Body of pancreas (tissue), 4 donors: ENCODE measurements at places on chromosomes 3 and 15. TPM values are rescaled to one million over a fixed set of nuclear protein-coding genes. Genes with fewer than 3 reads are reported as not detected.

DNA sequence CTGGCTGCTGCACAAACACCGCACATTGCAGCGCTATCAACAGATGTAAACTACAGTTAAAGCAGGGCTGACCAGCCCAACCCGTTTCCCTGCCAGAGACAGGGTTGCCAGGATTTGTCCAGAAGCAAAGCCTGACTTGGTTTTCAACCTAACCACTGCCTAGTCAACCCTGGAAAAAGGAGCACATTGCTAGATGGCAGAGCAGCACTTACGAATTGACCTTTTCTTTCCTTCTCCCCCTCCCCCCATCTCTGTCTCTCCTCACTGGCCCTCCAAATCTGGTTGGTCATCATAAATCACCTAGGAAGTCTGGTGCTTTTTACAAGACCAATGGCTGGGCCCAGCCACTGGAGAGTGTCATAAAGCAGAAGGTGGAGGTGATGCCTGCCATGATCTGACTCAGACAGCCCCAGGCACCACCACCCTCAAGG, 51.3 kb downstream of the ABCC5 start:
- DNase-seq = no peak

DNA sequence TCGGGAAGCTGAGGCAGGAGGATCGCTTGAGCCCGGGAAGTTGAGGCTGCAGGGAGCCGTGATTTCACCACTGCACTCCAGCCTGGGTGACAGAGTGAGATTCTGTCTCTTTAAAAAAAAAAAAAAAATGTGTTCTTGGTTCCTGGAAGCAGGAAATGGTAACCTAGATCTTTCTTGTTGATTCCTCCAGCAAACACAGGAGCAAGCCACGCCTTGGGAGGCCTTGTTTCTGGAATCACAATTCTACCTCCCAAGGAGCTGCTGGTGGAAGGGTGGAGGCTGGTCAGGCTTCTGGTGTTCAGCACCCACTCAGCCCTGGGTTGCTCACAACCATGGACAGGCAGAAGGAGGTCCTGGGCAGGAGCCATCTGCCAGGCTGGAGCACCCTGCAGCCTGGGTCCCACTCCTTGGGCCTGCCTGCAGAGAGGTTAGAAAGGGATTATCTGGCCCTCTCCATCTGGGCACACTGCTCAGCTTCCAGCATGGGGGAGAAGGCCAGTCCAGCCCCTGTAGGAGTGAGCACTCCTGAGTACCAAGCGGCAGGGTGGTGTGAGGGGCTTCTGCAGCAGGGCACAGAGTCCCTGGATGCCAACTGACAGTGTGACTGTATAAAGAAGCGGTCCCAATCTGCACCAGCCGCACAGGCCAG, 65.6 kb downstream of the ABTB1 start:
- no peak for DNase-seq

DNA sequence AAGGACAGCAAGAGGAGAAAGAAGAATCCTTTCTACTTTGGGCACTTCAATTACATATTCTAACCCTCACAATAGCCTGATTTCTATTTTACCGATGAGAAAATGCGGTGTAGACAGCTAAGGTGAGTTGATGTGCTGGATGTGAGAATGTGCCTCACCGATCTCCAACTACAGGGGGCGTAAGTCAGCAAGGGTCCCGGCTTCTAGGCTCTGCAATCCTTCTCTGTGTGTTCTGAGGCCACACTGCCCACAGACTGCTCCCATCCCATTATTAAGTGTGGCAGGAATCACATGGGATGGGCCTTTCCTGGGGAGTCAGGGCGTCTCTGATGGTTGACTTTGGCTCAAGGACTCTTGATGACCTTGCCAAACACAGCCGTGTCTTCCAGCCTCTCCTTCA, 23.6 kb upstream of the RPL35A start:
- DNase-seq = no peak

- DNase-seq = peak; percentile 70
Observed at GRCh38 chr15:81133782-81134461, at the start of gene CFAP161. Gene CFAP161 (plus strand): TSS chr15:81134270. CDS start chr15:81134330, 60 bp downstream.

Gene VEPH1
- total RNA-seq = 30.0 TPM

Gene SENP5
- 13.2 TPM for total RNA-seq
